ENCODE measurements at places on chromosomes 7 and 10.
A peak's percentile ranks its signal among the peaks of the same experiment; 100 is the strongest.

DNA sequence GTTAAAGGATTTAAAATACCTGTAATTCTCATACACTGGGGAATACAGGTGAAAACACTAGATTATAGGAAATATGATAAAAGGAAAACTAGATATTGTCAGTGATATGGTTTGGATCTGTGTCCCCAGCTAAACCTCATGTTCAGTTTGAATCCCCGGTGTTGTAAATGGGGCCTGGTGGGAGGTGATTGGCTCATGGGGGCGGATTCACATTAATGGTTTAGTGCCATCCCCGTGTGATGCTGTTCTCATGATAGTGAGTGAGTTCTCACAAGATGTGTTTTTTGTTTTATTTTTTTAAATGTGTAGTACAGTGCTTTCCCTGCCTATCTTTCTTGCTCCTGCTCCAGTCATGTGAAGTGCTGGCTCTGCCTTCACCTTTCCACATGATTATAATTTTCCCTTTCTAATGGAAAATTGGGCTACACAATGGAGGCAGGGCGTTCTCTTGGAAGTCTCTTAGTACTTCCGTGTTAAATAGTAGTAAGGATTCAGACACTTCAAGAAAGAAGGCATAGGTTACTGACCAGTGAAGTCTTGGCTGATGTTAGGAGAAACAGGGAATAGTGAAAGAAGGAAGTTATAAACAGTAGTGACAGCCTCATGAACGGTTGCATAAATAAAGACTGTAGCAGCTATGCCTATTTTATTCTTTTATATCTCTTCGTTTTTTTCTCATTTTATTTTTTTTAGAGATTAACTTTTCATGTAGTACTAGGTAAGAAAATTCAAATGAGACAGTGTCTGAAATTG is 386.4 kb downstream of the SUGCT start:
- DNase-seq, result no peak

DNA sequence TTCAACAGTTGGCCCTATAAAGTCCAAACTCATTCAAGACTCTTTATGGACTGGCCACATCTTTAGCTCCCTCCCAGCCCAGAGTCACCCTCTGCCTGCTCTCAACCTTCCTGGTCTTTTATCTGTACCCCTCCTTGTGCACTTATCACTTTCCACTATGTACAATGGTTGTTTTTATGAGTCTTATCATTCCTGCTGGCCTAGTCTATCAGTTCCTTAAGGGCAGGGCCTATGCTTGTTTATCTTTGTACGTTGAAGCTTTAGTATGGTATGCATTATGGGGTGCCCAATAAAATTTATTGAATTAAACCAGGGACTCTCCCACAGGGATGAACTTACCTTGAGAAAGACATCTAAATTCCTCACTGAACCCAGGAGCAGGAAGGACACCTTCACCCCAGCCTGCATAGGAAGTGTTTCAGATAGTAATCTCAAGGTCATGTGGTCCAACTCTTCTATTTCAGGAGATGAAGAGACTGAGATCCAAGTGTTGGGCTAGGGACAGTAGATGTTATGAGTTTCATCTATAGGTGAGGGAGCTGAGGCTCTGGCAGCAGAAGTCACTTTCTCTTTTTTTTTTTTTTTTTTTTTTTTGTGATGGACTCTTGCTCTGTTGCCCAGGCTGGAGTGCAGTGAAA is 13.3 kb upstream of the PDCD4 start:
- no peak for DNase-seq

- no peak for DNase-seq
Observed at GRCh38 chr7:92044148-92044547, 90.1 kb downstream of the CYP51A1 start.

- no peak for DNase-seq
Observed at GRCh38 chr10:102738692-102739121, 5.0 kb upstream of the WBP1L start.

- DNase-seq, result no peak
Observed at GRCh38 chr10:124935946-124936345, 6.0 kb upstream of the ZRANB1 start.

- no peak for DNase-seq
Observed at GRCh38 chr10:24661376-24661775, 62.3 kb downstream of the ARHGAP21 start.

DNA sequence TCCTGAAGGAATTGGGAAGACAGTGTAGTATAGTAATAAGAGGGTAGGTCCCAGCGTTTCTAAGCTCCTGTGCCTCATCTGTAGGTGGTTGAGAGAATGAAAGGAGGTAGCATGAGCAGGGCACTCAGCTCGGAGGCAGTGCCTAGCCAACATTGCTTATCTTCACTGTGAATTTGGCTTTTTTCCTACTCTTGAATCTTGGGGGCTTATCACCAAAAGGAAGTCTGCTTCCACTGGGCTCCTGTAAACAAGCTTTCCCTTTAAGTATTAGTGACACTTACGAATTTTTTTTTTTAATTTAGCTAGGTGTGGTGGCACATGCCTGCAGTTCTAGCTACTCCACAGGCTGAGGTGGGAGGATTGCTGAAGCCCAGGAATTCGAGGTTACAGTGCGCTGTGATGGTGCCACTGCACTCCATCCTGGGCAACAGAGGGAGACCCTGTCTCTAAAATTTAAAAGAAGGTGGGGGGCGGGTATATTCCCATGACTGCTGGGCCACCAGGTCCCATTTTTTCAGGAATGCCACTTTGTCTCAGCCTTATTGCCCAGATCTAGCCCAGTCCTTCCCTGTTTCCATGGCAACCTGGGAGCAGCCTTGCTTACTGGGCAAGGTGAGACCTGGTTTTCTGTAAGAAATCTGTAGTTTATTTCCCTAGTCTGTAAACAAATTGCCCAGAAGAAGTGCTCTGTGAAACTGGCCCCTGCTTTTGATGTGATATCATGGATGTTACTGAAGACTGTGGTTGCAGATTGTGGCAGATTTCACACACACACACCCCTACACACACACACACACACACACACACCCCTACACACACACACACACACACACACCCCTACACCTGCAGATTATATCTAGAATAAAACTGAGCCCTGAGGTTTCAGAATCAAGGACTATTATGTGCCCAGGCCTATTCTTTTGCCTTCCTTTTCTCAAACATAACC is 19.4 kb downstream of the OGDH start:
- no peak for DNase-seq

DNA sequence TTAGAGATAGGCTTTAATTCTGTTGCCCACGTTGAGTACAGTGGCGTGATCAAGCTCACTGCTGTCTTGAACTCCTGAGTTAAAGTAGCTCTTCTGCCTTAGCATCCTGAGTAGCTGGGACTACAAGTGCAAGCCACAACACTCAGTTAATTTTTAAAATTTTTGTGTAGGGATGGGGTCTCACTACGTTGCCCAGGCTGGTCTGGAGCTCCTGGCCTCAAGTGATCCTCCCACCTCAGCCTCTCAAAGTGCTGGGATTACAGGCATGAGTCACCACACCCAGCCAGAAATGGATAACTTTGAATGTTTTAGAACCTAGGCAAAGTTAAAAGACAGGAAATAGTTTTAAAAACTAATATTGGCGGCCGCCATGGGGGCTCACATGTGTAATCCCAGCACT is 43.9 kb upstream of the OTUD1 start:
- DNase-seq, result no peak

GRCh38 chr10:60203993-60204618 is 185.6 kb downstream of the ANK3 start:
- DNase-seq, result peak; percentile 3

GRCh38 chr7:111633878-111634277 is 71.6 kb upstream of the IMMP2L start:
- no peak for DNase-seq

- DNase-seq, result no peak
Observed at GRCh38 chr10:53619671-53620070, 847.1 kb upstream of the MBL2 start.

DNA sequence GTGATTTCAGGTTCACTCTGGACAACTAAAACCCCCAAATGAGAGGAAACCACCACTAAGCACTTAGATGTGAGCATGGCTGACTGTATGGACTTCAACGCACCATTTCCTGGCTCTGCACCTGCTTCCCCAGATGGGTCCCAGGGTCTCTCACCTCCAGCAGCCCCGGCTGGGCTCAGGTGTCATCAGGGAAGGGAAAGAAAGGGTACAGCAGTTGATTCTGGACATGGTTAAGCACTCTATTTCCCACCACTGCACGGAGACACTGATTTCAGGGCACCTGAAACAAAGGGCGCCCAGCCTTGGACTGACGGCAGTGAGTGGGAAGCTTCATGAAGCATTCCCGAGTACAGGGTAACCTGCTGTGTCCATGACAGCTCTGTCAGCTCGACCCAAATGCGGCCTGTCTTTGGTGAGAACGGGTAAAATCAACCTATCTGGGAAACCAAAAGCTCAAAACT is 19.0 kb downstream of the FAM53B start:
- no peak for DNase-seq

- DNase-seq, result no peak
Observed at GRCh38 chr7:37440738-37441385, 7.8 kb downstream of the ELMO1 start.

DNA sequence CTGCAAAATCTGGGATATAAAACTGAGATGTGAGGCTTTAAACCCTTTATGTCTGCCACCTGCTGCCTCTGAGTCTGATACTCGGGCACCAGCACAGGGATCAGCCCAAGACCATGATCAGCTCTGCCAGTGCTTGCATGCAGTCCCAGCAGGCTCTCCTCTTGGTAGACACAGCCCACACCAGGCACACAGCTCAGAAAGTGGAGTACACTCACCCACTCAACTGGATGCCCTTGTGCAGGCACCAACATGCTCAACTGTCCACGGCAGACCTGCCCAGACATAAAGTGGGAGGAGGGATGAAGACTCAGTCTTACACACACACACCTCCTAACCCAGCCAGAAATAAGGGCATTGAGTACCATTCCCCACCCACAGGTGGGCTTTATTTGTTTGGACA is 18.2 kb upstream of the MYH16 start:
- no peak for DNase-seq

GRCh38 chr7:36072620-36073019 is 80.4 kb upstream of the EEPD1 start:
- no peak for DNase-seq

DNA sequence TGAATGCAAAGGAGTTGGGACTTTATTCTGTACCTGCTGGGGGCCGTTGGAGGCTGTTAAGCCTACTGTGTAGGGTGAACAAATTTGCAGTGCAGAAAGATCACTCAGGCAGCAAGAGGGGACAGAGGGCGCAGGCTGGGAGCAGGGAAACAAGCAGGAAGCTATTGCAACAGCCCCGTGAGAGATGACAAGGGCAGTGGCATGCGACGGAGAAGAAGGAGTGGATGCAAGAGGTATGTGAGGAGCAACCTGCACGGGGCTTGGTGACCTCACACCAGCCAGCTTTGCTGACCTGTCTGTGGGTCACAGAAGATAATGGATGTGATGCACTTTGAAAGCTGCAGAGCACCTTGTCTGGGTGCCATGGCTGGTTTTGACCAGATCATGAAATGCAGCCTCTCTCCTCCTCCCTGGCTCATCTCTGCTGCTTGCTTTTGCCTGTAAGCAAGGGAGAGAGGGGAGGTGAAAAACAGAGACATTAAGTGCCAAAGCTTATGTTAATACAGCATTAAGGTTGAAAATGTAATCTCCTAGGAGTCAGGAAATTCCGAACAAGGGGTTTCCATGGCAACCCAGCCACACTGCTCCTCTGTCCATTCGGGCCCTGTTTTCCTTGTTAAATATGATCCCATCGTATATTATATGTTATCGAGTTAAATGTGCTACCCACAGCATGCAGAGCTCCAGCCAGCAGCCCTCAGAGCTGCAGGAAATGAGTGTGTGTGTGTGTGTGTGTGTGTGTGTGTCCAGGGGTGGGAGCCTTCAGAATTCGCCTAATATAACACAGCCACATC is 314.3 kb upstream of the ZMIZ1 start:
- DNase-seq, result no peak

GRCh38 chr7:151346-152050 is 40.9 kb upstream of the FAM20C start:
- DNase-seq, result no peak

DNA sequence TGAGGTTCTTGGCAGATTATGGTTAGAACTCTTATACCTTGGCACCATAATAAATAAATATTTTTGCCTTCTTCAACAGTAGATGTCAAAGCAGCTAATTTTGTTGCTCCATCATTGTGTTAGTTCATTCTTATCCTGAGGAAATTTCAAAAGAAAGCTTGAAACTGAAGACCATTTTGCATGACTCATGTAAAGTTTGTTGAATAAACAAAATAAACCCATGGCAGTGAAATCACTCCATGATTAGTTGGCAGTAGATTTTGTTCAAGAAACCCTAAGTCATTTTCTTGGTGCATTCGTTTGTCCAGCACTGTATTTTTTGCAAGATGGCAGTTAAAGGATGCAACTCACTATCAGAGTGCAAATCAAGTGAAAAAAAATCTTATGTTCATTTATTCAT is 91.6 kb downstream of the HECW1 start:
- no peak for DNase-seq

Data from SW 1271 (cell line).